ENCODE measurements at places on chromosomes 6 and 20.

DNA sequence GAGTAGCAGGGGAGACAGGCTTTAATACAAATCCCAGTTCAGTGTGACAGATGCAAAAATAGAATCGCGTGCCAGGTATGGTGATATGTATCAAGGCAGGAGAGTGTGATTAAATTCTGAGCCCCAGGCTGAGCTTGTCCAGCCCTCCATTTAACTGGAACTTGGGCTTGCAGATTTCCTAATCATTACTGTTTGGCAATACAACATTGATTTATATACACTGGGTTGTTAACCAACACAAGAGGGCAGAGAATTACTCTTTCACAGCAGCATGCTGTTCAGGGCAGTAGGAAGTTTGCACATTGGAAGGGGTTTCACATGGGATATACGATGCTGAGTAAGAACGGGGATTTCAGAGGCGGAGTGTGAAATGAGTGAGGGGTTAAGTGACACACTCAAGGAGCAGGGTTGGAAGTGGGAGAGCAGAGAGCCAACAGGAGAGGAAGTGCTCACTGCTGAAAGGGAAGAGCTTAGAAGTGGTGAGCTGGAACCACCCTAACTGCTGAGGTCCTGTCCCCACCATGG lies 70.8 kb upstream of the ATXN1 start:
- no peak for DNase-seq

GRCh38 chr20:32652739-32653526 lies 20.8 kb downstream of the C20orf203 start:
- peak; percentile 76 for DNase-seq

DNA sequence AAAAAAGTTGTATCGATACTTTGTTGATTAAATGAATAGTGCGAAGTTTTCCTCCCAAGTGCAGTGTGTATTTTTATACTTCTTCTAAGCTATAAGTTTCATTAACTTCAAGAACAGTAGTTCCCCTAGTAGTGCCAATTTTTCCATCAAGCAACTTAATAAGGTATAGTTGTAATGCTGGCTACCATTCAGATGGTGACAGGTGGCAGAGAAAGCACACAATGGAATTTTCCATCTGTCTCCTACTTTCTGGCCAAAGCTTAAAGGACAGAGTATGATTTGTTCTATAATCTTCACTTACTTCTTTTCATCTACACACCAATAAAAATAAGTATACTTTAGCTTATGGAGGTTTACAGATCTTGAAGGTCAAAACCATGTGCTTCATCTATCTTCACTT lies 431.1 kb downstream of the NKAIN2 start:
- no peak for DNase-seq

GRCh38 chr6:161254464-161255253 lies 19.2 kb downstream of the AGPAT4 start:
- no peak for DNase-seq

DNA sequence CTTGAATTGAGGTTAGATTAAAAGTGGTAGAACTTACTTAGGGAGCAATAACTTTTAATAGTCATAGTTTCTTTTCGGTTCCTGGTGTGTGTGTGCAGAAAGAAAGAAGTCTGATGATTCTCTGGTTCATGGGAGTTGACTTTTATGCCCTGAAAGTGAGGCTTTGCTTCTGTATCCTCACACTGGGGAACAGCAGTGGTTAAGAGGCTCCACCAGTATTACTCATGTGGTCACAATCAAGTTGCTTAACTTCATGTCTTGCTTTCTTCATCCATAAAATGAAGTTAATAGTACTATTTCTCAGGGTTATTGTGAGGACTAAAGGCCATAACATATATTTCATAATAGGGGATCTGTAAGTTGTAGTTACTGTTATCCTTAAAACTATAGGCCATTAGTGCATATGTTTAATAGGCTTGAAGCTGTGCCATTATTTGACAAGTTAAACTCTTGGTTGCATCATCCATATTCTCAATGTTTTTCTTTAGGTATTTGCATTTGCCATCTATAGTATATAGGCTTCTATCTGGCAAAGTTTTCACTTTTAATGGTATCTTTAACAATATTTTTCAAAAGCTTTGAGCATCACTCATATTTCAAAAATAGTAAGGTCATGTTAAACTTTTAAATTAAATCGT lies 262.4 kb downstream of the PLCB1 start:
- DNase-seq = peak; percentile 50

- DNase-seq = no peak
These were observed 188.0 kb upstream of the ADGRB3 start for GRCh38 chr6:68447112-68447511.

Data from fibroblast of skin of back (primary cell).